Daoy (cell line): ENCODE measurements at places on chromosomes 2 and 18. TPM values are rescaled to one million over a fixed set of nuclear protein-coding genes. Genes with fewer than 3 reads are reported as not detected.

DNA sequence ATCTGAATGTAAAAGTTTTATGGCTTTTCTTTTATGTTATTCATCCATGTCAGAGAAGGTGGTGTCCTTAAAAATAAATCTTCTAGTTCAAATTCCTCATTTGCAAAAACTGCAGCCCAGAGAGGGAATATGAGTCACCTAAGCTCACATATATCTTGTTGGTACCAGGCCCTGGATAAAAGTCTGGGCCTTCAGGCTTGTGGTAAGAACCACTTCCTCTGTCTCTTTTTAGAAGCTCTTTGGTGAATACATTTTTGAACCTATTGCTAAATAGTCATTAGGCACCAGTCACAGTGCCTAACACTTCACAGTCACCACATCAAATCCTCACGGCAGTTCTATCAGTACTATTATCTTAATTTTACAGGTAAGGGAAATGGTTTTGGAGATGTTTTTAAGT is 199.2 kb downstream of the KCNS3 start:
- peak; percentile 57 for DNase-seq

GRCh38 chr2:223076573-223076972 is 24.6 kb downstream of the KCNE4 start:
- DNase-seq, result peak; percentile 47

DNA sequence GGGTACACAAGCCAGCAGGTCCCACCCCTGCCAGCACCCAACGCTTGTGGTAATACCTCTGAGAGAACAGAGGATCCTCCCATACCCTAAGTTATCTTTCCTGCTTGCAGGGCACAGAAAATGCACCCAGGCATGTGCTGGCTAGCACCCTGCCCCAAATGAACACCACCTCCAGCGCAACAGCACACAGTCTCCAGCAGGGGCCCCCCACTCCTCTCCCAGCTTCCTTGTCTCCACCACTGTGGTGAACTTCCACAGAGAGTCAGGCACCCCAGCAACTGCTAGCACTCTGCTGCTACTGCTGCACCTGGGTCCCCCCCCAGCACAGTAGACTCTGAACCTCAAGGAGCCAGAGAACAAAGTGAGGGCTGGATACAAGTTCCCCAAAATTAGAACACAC is 216.8 kb upstream of the CNTNAP5 start:
- DNase-seq, result no peak

GRCh38 chr2:207413376-207413907 is 116.3 kb upstream of the CREB1 start:
- no peak for DNase-seq

FOXI3 gene
- 0.18 and 0.23 TPM in 2 replicates for total RNA-seq

EMILIN2 gene
- 0.40 TPM in 1 of 2 replicates, not detected in the other for total RNA-seq

GRCh38 chr18:12574494-12575185 is 83.3 kb downstream of the SPIRE1 start:
- no peak for DNase-seq

GRCh38 chr2:96254571-96254970 is 11.2 kb downstream of the TMEM127 start:
- no peak for DNase-seq

- no peak for DNase-seq
These were observed 2.1 kb downstream of the RNF149 start for GRCh38 chr2:101306410-101306809.

DNA sequence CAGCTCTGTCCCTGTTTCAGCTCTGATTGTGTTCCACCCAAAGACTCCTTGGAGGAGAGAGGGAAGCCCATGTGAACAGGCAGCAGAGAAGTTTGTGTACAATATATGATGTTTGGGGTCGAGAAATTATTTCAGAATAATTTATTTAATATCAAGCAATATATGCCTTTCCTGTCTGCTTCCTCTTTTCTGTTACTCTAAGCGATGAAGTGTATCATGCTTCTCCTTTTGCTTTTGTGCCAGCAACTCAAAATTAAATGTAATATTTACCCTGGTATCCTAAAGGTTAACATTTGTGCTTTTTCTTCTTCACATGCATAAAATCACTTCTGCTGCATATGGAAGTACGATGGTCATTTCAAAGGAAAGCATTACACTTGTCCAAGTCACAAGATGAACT is 2.4 kb upstream of the NTSR2 start:
- DNase-seq, result no peak
